ENCODE measurements at places on chromosomes 4 and X.

DNA sequence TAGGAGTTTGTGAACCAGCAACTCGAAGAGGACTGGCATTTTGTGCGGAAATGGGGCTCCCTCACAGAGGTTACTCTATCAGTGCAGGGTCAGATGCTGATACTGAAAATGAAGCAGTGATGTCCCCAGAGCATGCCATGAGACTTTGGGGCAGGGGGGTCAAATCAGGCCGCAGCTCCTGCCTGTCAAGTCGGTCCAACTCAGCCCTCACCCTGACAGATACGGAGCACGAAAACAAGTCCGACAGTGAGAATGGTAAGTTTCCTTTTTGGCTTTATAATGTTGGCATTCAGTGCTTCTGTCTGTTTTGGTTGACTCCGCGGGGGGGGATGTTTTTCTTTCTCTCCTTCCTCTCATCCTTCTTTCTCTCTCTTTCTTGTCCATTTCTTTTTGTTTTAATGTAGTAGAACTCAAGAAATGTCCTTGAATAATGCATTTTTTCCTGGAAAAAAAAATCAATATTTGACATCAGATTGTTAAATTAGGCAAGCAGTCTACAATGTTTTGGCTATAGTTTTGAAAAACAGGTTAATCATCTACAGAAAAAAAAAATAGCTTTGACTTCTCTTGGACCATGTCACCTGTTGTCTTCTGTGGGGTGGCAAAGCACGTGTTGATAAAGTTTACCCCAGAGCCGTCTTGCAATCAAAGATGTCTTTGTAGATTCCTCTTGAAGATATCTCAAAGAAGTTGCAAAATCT lies 103.6 kb downstream of the TENM3 start:
- no peak for DNase-seq

DNA sequence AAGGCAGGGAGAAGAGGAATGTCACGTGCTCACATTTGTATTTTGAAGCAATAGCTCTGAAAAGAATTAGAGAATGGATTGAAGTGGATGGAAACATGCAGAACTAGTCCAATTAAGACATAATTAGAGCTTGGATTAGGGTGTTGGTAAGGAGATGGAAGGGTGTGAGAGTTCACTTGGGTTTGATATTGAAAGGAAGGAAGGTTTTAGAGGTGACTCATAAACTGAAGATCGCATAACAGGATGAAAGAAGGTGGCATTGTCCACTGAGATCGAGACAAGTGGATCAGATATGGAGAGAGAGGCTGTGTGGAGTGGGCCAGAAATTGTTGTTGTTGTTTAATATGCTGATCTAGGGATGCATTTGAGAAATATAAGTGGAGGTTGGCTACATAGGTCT lies 244.0 kb upstream of the SMIM31 start:
- DNase-seq = no peak

DNA sequence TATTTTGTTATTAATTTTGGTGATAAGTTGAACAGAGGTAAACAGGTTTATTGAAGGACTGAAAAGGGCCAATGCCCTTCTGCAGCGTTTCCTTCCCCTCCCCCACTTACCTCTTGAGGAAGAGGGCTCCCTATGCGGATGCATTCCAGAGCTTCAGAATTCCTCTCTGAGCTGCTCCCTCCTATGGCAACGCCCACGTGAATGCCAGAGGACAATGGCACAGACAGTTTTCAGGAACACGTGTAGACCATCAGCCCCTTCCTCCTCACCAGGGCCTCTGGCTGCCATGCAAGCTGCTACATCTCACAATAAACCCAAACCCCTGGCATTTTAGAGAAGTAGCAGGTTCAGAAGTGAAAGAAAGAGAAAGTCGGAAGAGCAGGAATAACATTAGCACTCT lies 127.9 kb downstream of the CHRDL1 start:
- DNase-seq = no peak

DNA sequence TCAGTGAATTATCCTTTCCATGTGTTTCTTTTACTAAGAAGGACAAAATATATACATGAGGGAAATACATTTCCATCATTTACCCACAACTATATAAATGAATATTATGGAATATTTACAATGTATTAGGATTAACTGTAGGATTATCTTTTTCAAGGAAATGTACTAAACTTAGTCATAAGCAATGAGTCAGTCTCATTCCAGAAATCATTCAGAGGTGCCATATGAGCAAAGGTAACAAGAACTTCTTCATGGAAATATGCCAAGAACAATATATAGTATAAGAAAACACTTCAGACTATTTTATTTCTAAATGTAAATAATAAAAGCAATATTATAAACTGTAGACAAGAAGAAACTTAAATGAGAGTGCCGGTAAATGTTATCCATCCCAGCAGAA lies 67.1 kb downstream of the USP38 start:
- no peak for DNase-seq

DNA sequence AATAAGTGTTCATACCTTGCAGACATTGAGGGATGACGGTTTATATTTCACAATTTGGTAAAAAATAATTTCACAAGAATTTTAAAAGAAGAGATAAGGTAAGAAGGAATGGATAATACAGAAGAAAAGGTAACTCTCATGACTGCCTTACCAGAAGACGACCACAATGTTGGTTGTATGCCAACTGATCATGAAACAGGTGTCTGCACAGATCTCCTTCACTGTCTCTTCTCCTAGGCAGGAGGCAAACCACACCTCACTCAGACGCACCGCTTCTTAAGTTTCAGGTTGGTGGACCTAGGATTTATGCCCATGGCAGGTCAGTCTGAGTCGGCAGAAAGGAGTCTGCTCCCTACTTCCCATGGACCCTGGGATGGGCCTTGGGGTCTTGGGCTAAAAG lies 177.2 kb downstream of the VSIG4 start:
- DNase-seq = no peak

Measured in adrenal gland (tissue), 19 donors.